Activated gamma-delta T cell treated with Interleukin-2 at 50 U/mL for 16 hours (primary cell): ENCODE measurements at places on chromosomes 1 and 21.

DNA sequence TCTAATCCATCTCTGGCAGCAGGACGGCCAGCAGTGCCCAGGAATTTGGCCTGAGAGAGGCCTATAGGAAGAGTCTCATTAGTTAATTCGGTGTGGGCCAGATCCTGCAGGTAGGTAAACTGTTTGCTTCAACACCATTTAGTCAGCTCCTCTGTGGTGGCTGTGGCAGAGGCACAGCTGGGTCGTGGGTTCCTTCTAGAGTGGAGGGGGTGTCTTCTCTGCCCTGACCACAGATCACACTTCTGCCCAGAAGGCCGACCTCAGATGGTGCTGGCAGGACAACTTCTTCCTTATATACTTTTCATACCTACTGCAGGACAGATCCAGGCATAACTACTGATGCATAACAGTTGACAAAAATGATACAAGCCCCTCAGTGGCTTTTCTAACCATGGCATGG, 281.4 kb downstream of the RPS6KC1 start:
- no peak for DNase-seq

GRCh38 chr1:12064073-12064969, 1.2 kb downstream of the TNFRSF8 start:
- DNase-seq: no peak

DNA sequence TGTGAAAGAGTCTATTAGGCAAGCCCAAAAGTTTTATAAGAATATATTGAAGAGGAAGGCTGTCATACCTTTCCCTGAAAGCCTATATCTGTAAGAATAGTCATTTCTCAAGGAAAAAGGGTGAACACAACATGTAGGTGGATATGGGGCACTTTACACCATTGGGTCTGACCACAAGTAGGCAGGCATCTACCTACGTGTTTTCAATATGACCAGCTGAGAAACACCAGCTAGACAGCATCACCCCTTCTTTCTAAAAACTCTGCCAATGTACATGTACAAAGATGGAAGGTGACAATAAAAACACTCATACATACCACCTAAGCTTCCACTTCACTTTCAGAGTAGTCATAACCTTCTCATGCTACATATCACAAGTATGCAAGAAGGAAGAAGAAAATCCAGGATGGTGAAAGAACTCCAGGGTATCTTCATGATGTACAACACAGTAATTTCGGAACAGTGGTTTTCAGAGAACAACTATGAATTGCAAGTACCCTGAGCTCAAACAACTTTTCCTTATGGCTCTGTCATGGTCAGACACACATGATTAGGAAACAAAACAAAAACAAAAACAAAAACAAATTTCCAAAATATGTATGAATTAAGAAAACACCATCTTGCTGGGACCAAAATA, 98.5 kb upstream of the ADGRL2 start:
- no peak for DNase-seq

DNA sequence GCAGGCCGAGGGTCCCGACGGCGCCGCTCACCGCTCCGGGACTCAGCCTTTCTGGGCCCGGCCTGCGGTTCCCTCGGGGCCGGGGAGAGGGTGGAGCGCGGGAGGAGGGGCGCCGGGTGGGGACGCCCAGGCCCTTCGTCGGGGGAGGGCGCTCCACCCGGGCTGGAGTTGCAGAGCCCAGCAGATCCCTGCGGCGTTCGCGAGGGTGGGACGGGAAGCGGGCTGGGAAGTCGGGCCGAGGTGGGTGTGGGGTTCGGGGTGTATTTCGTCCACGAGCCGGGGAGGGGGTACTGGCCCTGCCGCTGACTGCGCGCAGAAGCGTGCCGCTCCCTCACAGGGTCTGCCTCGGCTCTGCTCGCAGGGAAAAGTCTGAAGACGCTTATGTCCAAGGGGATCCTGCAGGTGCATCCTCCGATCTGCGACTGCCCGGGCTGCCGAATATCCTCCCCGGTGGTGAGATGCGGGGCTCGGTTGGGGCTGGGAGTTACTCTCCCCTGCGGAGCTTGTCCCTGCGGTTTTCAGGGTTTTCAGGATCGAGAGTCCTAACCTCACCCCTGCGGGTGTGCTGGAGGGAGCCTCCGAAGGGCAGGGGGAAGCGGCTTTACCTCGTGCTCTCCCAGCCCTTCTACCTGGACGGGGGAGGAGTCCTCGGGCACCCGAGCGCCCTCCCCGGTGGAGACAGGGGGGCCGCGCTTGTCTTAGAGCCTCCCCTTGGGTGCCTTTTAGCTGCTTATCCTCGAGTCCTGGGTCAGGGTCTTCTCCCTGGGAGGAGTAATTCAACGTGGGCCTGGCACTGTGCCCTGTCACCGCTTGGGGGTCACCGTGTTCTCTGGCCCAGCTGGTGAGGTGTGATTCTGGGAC, 2.1 kb downstream of the SAMD11 start:
- DNase-seq: no peak

DNA sequence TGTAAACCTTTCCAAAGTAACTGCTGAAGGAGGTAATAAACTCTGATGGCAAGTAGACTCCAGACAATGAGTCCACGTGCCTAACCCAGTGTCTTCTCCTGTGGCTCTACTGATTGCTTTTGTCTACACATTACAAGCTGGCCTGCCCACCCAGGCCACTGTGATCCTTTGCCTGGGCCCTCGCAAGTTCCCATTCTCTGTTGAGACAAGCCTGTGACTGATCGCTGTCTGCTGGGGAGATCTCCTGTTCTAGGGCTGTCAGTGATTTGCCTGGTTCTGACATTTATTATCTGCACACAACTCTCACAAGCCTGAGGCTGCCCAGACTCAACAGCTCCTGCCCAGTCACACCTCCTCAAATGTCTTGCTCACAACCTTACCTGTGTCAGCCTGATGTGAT, 81.4 kb downstream of the CYYR1 start:
- no peak for DNase-seq
